ENCODE measurements at places on chromosomes 2 and 18.

- H3K4me1 ChIP-seq = peaks cover 5% of the 10 kb centered on the region
- H3K4me3 ChIP-seq = no peak overlapping the region
- DNase-seq = no peak
- H3K27me3 ChIP-seq = no peaks in the 10 kb centered on the region
These were observed 41.5 kb downstream of the SP140 start for GRCh38 chr2:230267059-230267458.

GRCh38 chr2:26732446-26732845 is 31.6 kb upstream of the SLC35F6 start:
- no peak for DNase-seq
- no peak overlapping the region for H3K4me3 ChIP-seq
- no peaks in the 10 kb centered on the region for H3K27me3 ChIP-seq
- H3K36me3 ChIP-seq = no peaks in the 10 kb centered on the region

- H3K4me3 ChIP-seq = no peak overlapping the region
- H3K4me1 ChIP-seq = peaks cover 24% of the 10 kb centered on the region
- no peak for DNase-seq
- H3K27me3 ChIP-seq = no peaks in the 10 kb centered on the region
- no peak overlapping the region for H3K27ac ChIP-seq
- no peaks in the 10 kb centered on the region for H3K36me3 ChIP-seq
These were observed 18.0 kb upstream of the TUBB6 start for GRCh38 chr18:12290086-12290485.

GRCh38 chr2:145569108-145569507 is 1049.2 kb upstream of the ZEB2 start:
- peaks cover 8% of the 10 kb centered on the region for H3K4me1 ChIP-seq
- no peaks in the 10 kb centered on the region for H3K36me3 ChIP-seq
- no peaks in the 10 kb centered on the region for H3K27me3 ChIP-seq
- H3K27ac ChIP-seq = no peak overlapping the region
- no peak overlapping the region for H3K4me3 ChIP-seq
- no peak for DNase-seq

DNA sequence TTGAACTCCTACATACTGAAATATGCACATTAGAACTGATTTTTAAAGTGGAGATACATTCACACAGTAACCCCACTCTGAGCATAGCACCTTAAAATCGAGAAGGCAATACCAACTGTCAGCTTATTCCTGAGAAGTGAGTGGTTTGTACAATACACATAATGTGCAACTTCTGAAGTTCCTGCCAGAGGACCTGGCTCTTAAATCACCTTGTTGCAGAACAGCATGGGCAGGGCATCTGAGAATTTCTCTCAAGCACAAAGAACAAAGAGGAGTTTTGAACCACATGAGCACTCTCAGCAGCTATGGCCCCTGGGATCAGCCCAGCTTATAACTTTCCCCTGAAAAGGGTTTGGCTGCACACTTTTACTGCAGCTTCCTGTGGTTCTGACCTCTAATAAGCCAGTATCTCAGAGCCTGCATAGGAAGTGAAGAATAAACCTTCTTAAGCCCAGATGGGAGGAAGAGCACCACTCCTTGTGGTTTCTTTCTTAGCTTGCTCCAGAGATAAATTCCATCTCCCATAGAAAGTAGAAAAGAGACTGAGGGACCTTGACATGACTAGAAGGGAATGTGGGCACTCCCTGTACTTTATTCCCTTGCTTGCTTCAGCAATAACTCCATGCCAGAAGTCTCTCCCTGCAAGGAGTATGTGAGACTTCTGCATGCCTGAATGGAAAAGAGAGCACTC is 862.3 kb downstream of the SUCLG1 start:
- no peaks in the 10 kb centered on the region for H3K36me3 ChIP-seq
- no peaks in the 10 kb centered on the region for H3K4me1 ChIP-seq
- no peaks in the 10 kb centered on the region for H3K27me3 ChIP-seq
- H3K4me3 ChIP-seq = no peak overlapping the region
- DNase-seq = no peak

- no peak overlapping the region for H3K4me3 ChIP-seq
- DNase-seq = no peak
- H3K36me3 ChIP-seq = no peaks in the 10 kb centered on the region
- H3K4me1 ChIP-seq = no peaks in the 10 kb centered on the region
- no peak overlapping the region for H3K27ac ChIP-seq
These were observed 266.6 kb upstream of the TANK start for GRCh38 chr2:160893581-160893980.
